Substantia nigra (tissue), 51 donors: ENCODE measurements at places on chromosomes 1 and 21.

GRCh38 chr1:47755101-47755990 is 241.8 kb downstream of the TRABD2B start:
- DNase-seq: no peak

DNA sequence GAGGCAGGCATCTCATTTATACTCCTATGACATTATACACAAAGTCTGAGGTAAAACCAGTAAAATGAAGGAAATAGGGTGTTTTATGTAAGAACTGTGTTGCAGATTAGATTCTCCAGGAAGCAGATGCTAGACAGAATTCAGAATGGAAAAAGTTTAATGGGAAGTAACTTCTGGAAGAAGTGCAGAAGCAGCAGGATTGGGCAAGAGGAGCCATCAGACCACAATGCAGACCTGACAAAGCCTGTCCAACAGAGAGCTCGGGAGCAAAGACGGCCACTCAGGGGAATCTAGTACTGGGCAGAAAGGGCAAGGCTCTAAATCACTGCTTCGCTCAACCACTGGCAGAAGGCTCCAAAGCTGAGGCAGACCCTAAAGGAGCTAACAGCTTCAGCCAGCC is 33.7 kb downstream of the FBXO42 start:
- DNase-seq: no peak

GRCh38 chr1:38433084-38433722 is 386.6 kb upstream of the POU3F1 start:
- peak; percentile 28 for DNase-seq

DNA sequence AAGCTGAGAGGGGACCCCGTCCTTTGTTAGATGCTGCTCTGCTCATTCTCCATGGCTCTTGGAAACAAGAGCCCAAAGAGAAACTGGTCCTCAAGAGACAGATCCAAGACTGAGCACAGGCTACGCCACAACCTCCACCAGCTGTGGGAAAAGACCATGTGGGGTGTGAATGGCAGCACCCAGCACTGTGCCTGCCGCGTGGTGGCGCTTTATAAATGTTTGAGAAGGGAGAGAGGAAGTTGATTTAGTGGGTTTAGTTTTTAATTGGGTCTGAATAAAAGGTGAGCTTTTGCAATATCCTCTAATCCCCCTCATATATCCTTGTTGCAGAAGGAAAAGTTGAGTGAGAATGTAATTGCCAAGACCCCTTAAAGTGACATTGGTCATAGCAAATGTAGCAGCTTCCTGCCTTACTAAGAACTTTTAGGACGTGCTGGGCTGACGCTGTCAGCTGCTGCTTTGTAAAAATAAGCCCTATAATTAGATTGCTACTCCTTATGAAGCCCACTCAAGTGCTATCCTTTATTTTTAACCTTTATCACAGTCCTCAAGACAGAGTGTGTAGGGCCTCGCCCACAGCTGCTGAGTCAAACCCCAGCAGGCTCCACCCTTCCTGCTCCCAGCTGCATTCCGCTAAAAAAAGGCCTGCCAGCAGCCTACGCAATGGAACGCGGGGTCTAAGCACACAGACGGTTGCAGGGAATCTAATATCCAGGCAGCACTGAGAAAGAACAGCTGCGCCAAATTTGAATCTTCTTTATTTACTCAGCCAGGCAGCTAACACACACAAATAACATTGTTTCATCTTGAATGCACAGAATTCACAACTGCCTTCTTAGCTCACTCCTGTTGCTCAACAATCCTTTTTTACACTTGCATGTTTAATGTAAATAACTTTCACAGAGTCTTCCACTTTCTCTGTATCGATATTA is 47.4 kb upstream of the PRDX6 start:
- peak; percentile 72 for DNase-seq

DNA sequence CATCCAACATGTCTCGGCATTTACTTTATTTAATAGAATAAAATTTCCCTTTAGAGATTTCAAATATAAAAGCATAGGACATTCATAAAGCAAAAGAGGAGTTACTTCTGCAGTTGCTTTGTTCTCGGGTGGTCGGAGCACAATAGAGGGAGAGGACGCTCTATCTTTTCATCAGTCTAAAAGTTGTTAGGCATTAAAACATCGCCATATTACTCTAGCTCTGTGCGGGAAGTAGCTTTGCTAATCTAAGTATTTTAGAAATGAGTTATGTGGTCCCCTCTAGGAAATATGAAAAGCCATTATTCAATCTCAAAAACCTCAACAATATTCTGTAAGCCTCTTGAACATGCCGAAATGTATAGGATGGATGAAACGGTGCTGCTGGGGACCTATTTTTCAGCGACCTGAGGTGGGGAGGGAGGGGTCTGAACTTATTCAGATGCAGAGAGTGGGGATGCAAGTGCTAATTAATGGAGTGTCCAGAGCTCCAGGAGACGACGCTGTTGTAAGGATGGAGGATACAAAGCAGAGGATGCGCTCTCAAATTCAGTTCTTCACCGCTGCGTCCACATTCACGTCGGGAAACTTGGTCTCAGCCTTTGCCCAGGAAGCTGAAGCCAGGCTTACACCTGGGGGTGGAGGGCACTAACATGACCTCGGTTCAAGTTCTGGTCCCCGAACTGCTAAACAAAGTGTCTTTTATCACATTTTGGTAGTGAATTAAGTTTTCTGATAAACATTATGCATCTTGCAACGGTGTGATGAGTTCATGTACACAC is 6.3 kb downstream of the CDKN2C start:
- no peak for DNase-seq

- DNase-seq: peak; percentile 42
These were observed 238.0 kb upstream of the TMEM51 start for GRCh38 chr1:14915356-14916054.

DNA sequence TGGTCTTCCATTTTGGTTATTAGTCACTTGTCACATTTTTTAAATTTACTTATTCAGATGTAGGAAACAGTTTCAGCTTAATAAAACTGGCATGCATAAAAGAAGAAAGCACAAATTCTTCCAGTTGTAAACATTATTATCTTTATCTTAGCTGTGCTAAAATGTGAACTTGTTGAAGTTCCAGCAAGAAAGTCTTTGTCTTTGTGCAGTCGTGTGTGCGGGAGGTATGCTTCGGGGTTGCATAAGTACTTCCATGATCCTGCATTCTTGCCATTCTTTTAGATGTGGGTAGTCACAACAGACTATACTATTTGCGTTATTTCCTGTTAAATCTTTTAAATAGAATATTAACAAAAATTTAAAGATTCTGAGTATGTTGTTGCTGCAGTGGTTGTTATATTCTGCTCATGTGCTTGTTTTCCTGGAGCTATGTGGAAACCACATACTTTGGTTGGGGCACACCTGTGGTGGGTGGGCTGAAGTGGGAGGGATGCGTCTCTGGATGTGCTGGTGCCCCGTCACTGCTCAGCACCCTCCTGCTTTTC is 49.9 kb downstream of the CBS start:
- no peak for DNase-seq

- DNase-seq: no peak
These were observed 217.5 kb upstream of the PLXNA2 start for GRCh38 chr1:208461680-208462079.

GRCh38 chr1:1182491-1183220 is 9.0 kb downstream of the TTLL10 start:
- DNase-seq: no peak

DNA sequence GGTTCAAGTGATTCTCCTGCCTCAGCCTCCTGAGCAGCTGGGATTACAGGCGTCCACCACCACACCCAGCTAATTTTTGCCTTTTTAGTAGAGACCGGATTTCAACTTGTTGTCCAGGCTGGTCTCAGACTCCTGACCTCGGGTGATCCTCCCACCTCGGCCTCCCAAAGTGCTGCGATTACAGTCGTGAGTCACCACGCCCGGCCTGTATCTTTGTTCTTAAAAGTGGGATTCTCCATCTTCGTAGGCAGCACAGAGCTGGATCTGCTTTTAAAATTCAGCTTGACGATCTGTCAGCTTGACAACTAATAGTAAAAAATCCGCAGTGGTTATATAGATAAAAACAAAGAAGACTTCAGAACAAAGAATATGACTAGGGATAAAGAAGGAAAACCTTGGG is 2.8 kb upstream of the GNG4 start:
- DNase-seq: no peak

DNA sequence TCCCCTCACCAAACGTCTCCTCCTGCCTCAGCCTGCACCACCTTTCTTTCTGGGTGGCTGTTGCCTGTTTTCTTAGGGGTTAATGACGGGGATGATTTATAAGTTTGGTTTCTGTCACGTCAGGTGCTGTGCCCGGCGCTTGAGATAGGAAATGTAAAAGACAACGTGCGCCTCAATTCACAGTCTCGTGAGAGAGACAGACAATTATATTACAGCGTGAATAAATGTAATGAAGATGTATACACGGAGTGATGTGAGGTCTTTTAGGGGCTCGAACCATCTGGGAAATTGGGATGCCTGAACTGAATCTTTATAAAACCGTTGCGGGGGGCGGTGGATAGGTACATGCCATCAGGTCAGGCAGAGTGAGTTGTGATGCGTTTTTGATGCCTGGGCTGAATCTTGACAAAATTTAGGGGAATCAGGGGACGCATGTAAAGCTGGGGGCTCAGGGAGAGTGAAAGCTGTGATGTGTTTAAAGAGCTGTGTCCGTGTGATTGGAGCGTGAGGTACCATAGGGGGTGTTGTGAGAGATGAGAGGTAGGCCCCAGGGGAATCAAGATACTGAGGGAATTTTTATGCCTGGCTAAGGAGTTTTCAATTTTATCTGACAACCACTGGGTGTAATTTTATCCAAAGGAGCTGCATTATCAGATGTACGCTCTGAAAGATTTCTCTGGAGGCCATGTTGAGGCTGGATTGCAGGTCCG is 831 bp downstream of the TIPRL start:
- DNase-seq: no peak

GRCh38 chr1:207240325-207241101 is 81.0 kb upstream of the CD55 start:
- DNase-seq: no peak

- DNase-seq: no peak
These were observed 94.7 kb downstream of the SSBP3 start for GRCh38 chr1:54311506-54311905.

- DNase-seq: no peak
These were observed 1.4 kb upstream of the PTPRF start for GRCh38 chr1:43529206-43529731.

GRCh38 chr21:33850401-33850800 is 65.2 kb downstream of the ATP5PO start:
- no peak for DNase-seq

GRCh38 chr1:29121516-29121935 is 2.2 kb downstream of the TMEM200B start:
- DNase-seq: no peak
